ENCODE measurements at places on chromosomes 3 and 15.

DNA sequence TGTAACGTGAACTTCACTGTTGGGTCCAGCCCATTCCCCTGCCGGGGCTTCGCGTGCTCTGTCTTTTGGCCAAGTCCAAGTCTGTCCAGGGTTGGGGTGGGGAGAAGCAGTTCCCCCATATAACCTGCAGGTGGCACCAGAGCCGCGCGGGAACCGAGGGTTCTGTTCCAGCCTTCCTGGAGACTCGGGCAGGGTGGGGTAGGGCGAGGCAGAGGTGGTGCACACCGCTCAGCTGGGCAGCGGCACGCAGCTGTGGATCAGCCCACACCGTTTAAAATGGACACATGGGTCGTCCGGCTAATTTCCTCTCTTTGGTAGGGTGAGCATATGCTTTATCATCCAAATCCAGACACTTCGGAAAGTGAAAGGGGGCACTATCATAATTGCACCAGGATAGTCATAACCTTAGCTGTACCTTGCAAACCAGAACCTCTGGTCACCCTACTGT lies 118.1 kb downstream of the TBC1D2B start:
- peak; percentile 74 for DNase-seq

DNA sequence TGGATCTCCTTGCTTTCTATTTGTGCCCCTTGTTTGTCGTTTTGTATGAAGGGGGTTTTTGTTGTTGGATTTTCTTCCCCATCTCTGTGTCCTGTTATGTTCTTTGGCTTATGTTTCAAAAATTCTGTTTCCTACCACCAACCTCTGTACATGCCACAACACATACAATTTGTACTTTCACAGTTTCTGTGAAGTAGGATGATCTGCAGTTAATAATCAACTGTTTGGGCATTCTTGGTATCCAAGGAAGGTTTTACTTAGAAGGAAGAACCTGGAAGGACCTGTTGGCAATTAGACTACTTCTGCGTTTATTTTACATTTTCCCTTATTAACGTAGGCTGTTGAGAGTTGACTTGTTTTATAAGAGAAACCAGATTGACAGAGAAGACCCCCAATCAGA lies 8.3 kb downstream of the SETD5 start:
- DNase-seq = no peak

GRCh38 chr3:46835054-46835453 lies 28.2 kb downstream of the MYL3 start:
- no peak for DNase-seq

GRCh38 chr3:13002398-13003124 lies 70.7 kb downstream of the IQSEC1 start:
- DNase-seq = no peak

GRCh38 chr3:135100366-135100765 lies 305.3 kb downstream of the EPHB1 start:
- DNase-seq = no peak

Data from NCI-H460 (cell line).